ENCODE measurements at places on chromosomes 1 and 21. TPM values are rescaled to one million over a fixed set of nuclear protein-coding genes. Genes with fewer than 3 reads are reported as not detected.

SELENBP1 gene
- 28.9 TPM for total RNA-seq

BRDT gene
- not detected for total RNA-seq

DNA sequence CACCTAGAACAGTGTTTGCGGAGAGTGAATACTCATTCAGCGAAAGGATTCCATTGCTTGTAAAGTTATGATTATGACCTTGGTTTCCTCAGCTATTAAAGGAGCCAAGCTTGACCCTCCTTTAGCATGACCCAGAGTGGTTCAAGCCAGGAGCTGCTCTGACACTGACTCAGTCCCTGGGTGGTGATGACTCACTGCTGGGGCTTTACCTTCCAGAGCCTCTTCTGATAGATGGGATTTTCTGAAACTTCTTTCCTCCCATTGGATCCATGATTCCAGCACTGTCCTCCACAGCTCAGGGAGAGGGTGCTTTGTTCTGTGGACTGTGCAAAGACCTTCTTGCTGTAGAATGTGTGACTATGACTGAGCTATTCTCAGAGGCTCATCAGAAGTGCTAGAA, 77.4 kb downstream of the S1PR1 start:
- no peak for DNase-seq

DNA sequence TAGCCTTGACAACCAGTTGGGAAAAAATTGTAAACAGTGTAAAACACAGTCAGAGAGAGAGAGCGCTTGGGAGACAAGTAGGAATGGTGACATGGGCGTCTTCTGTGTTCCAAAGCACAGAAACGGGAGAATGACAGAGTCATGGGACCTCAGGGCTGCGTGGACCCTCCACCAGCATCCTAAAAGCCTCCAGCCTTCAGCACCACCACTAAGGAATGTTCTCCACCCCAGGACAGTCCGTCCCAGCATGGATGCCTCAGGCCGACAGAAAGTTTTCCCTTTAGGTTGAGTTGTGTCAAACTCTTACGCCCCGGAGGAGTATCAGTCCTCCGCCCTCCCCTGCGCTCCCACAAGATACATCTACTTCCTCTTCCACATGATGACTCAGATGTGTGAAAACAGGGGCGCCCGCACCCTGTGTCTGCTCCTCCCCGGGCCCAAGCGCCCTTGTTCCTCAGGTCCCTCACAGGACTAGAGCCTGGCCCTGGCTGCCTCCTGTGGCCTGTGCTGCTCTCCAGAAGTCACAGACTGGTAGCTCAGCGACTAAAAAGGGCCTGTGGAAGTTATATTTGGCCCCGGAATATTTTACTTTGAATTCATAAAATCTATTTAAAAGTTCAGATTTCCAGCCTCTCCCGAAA, 63.9 kb upstream of the EFHD2 start:
- peak; percentile 84 for DNase-seq

DNA sequence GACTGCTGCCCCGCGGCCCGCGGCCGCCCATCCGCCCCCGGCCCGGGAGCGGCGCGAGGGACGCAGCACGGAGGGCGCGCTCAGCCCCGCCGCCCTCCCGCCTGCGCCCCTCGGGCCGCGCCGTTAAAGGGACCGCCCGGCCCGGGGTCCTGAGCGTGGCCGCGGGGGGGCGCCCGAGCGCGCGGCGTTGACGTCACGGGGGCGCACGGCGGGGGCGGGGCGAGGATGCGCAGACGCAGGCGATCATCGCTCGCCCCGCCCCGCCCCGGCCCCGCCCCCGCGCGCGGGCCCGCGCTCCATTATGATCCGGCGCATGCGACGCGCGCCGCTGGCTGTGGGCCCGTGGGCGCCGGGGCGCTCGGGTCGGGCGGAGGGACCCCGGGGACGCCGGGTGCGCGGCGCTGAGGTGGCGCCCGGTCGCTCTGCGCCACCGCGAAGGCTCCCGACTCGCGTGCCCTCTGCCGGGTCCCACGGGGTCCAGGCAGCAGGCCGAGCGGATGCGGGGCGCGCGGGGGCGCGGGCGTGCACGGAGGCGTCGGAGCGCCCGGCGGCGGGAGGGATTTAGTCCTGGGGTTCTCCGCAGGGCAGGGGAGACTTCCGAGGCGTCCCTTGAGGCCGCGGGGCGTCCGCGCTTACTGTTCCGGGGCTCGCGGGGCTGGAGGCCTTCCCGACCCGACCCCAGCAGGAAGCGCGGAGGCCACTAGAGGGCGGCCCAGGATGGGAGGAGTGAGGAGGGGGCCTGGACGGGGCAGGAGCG, at the start of gene DVL1:
Gene DVL1 (minus strand): TSS at position 163 of the 757 bp plus-strand sequence. CDS start 353 bp downstream, outside the sequence.
- DNase-seq, result peak; percentile 28

All from NCI-H460 (cell line).